Thoracic aorta (tissue), 2 donors: ENCODE measurements at places on chromosomes 7 and 10. TPM values are rescaled to one million over a fixed set of nuclear protein-coding genes. Genes with fewer than 3 reads are reported as not detected.

DNA sequence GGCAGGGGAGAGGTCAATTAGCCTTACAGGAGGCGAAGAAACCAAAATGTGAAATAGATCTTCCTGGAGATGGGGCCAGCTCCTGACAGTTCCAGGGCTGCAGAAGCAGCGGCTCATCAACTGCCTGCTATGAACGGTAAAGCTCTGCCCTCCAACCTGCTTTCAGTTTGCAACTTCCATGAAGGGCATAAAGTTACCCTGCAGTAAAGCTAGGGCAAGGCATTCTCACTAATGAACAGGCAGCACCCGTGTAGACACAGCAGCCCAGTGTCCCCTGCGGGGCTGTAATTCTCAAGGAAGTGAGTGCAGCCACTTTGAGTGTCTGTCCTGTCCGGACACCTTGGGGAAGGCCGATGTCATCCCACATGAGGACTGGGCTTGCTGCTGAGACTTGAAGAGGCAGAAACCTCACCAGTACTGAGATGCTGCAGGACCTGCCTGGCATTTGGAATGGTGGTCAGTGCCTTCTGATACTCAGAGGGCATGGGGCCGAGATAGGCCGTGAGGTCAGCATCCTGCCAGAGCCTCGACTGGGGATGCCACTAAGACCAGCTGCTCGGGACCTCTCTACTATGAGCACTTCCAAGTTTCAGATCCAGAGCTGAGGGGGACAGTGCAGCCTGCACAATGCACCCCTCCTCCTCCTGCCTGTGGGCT lies 26.1 kb upstream of the C10orf53 start:
- H3K27ac ChIP-seq: no peak overlapping the region
- H3K36me3 ChIP-seq: no peaks in the 10 kb centered on the region
- no peak overlapping the region for H3K4me3 ChIP-seq
- H3K27me3 ChIP-seq: no peaks in the 10 kb centered on the region
- H3K4me1 ChIP-seq: no peaks in the 10 kb centered on the region
- DNase-seq: no peak

The GBX1 gene
- not detected for total RNA-seq

The GNAI1 gene
- total RNA-seq: 11.1 TPM

DNA sequence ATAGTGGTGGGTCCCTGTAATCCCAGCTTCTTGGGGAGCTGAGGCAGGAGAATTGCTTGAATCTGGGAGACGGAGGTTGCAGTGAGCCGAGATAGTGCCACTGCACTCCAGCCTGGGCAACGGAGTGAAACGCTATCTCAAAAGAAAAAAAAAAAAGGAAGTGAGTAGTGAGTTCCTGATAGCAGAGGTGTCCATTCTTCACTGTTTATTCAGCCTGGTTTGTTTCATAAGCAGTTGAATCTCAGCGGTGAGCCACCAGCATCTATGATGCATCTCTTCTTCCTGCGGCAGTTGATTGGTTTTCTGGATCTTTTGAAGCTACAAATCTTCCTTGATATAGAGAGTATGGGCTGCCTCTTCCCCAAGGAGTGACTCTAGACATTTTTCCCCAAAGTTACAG lies 316.1 kb upstream of the MTPN start:
- H3K27me3 ChIP-seq: no peaks in the 10 kb centered on the region
- no peaks in the 10 kb centered on the region for H3K4me1 ChIP-seq
- no peak overlapping the region for H3K27ac ChIP-seq
- no peak overlapping the region for H3K4me3 ChIP-seq
- DNase-seq: no peak

DNA sequence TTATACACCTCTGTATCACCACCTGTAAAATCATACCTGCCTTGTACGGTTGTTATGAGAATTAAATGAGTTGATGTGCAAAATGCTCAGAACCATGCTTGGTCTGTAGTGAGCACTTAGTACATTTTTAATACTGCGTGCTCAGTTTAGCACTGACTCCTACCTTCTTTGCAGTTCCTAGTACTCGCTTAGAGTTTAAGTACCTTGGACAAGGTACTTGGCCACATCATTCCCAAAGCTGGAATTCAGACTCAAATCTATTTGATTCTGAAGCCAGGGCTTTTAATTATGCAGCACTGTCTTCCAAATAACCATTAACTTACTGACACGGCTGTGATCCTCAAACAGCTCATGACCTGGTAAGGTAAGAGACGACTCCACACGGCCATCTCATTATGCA lies 100.0 kb upstream of the AGK start:
- DNase-seq: no peak
- no peak overlapping the region for H3K27ac ChIP-seq
- H3K4me1 ChIP-seq: no peaks in the 10 kb centered on the region

The LRIT1 gene
- not detected for total RNA-seq
